Stimulated activated CD4-positive, alpha-beta T cell treated with anti-CD3 and anti-CD28 coated beads, Interleukin-1b, Interleukin-23, amount 100 ng/mL, for 1 hour (primary cell): ENCODE measurements at places on chromosomes 6 and 20.

GRCh38 chr6:104600639-104600931, 259.1 kb downstream of the HACE1 start:
- no peak for DNase-seq

DNA sequence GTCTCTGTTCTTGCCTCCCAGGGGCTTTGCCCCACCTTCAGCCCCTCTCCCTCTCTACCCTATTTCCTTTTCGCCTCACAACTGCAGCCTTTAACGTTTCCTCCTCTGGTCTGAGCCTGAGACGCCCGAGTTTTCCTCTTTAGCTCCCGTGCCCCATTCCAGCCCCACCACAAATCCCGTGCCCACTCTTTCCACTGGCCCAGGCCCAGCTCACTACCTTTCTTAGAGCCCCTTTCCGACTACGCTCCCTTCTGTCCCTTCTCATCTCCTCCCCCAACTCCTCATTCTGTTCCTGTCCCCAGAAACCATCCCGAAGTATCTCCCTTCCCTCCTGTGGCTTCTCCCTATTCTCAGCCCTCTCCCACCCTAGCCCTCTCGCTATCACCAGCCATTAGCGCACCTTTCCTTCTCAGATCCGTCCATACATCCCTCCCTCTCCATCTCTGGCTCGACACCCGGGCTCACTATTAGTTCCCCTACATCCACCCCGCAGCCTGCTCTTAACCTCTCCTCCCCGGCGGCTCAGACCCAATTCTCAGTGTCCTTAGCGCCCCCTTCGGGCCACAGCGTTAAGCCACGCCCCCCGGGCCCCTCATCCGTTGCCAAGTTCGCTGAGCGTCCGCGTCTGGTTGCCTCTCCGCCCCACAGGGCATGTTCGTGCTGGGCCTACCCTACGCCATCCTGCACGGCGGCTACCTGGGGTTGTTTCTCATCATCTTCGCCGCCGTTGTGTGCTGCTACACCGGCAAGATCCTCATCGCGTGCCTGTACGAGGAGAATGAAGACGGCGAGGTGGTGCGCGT, 2.7 kb downstream of the SLC32A1 start:
- no peak for DNase-seq

- no peak for DNase-seq
Observed at GRCh38 chr6:129681913-129682205, 28.1 kb downstream of the ARHGAP18 start.

DNA sequence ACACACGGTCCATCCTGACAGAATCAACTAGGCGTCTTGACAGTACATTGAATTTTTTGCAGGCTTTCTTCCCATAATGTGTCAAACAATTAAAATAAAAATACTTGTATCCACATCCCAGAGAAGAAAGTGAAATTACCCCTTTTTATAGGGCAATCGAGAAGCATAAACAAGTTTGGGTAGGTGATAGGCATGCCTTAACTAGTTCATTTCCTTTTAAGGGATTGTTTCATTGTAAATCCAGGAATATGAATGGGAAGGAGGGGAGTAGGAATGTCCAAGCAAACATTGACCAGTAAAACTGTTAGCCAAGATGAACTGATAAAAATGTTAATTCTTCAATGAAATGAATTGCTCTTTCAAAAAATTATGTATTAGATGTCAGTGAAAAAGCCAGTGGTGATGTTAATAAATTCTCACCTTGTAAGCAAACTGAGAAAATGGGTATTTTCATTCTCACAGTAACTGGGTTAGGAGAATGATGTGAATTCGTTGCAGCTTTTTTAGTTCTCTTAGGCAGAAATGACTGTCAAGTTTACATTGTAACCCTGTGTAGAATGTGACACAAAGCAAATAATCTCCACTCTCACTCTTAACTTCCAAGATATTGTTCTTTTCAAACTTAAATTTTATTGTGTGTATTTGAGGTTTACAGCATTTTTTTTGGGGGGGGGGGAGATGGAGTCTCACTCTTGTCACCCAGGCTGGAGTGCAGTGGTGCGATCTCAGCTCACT, 31.6 kb downstream of the SASH1 start:
- no peak for DNase-seq

GRCh38 chr20:8449123-8449522, 317.1 kb downstream of the PLCB1 start:
- no peak for DNase-seq

DNA sequence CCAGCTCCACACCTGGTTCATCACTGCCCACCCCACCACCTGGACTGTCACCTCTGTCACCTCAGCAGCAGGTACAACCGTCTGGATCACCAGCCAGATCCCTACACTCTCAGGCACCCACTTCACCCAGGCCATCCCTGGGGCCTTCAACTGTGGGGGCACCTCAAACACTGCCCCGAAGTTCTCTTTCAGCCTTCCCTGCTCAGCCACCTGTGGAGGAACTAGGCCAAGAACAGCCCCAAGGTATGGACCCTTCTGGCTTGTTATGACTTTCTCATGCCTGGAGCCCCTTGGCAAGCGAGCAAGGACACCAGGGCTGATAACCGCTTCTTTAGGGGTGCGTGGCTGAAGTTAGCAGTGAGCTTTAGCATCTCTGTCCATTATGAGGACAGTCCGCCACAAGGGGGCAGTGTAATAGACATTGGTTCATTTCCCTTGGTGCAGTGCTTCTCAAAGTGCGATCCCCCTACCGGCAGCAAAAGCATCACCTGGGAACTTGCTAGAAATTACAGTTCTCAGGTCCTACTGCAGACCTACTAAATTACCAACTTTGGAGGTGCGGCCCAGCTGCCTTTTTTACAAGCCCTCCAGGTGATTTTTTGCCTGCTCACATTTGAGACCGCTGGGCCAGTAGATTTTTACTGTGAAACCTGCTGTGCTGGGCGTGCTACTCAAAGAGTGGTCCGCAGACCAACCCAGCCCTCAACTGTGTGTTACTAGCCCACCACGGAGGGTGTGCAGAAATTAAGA, 32.5 kb downstream of the PNPLA1 start:
- peak; percentile 83 for DNase-seq

DNA sequence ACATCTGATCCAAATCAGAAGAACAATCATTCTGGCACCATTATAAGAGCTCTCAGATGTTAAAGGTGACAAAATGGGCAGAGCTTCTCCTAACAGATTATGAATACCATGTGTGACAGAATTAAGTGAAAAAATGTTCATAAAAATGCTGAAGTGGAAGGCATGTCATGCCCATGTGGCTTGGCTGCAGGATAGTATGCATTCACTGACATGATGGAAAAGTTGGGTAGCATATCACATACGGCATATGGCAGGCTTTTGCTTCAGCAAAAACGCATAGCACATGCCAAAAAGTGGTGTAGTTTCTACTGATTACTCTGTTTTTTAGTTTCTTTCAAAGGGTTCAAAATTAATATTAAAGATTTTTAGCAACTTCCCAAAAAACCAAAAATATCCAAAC, 731.5 kb upstream of the EPHA7 start:
- no peak for DNase-seq

GRCh38 chr6:138498629-138499302, 528 bp downstream of the NHSL1 start:
- no peak for DNase-seq
